Left renal cortex interstitium (tissue), 4 donors: ENCODE measurements at places on chromosomes 4 and X.

DNA sequence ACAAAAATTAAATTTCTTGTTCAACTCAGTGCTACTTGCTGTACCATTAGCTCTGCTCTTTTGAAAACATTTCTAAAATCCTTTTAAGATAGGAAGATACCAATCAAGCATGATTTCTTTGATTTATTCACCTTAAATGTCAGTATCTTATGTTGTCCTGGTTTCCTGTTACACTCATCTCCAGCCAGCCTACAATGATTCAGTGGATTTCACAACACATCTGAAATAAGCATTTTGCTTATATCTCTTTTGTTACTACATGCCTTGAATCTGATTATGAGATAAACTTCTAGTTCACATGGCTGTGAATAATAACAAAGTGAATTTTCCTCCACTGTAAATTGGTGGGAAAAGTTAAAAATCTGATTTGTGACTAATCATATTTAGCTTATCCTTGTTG, 112.5 kb upstream of the BMP3 start:
- DNase-seq, result no peak

GRCh38 chr4:99574530-99575324, at the start of gene MTTP:
Gene MTTP, plus strand, starts transcription at chr4:99574824. Its CDS starts 86 bp downstream, at chr4:99574910.
- no peak for DNase-seq

GRCh38 chr4:48766131-48766792, 13.8 kb downstream of the FRYL start:
- no peak for DNase-seq

DNA sequence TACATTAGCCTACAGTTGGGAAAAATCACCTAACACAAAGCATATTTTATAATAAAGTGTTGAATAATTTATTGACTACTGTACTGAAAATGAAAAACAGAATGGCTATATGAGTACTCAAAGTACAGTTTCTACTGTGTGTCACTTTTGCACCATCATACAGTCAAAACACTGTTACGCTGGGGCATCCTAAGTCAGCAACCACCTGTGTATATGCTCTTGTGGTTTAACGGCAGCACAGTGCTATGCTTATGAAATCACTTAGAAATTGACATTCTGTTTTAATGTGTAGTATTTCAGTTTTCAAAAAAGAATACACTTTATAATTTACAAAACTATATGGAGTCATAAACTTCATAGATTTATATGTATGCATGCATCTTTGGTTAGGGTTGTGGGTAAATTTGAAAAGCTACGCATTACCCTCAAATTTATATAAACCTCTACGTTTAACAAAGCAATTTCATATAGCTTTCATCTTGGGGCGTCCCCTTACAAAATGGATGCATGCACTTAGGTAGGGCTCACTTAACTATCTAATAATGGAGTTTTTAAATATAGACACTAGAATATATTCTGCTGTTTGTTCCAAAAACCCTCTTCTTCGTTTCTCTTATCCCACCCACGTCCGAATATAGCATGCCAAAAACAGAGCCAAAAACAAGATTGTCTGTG, 690 bp upstream of the NEIL3 start:
- no peak for DNase-seq

- no peak for DNase-seq
Measured at GRCh38 chrX:46072791-46073190, 472.4 kb downstream of the ZNF674 start.

- no peak for DNase-seq
Measured at GRCh38 chr4:186839122-186840037, 115.7 kb upstream of the FAT1 start.

- no peak for DNase-seq
Measured at GRCh38 chr4:186536285-186536684, 19.1 kb downstream of the MTNR1A start.

- no peak for DNase-seq
Measured at GRCh38 chr4:9999956-10000561, 21.2 kb downstream of the SLC2A9 start.

DNA sequence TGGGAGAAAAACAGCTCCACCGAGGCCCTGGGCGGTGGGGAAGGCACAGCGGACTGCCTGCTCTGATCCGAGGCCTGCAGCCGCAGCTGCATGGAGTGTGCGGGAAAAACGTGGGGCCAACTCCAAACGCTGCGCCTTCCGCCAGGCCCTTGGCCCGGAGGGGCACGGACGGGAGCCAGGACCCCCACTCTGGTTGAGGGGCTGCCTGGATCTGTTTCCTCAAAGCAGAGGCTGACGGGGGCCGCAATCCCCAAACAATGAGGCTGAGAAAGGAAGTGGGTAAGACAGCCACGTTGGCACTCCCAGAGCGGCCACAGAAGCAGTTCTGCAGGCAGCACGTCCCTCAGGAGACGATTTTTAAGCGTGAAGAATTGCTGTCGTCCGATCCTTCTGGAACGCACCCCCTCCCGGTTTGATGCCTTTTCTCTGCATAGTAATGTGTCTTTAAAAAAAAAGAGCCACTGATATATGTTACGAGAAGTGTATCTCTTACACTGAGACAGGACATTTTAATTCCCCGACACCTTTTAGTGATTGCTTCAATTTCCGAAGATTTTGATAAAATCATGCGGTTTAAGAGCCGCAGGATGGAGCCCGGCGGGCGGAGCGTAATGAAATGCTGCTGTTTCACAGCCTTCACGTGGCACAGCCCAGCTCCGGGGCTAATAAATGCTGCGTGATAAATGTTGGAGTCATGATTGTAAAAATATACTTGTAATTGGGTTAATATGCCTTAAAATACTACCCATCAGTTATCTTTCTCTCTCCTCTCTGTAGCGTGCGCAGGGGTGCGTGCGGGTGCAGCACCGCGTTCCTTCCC, 85.7 kb downstream of the FAM53A start:
- no peak for DNase-seq

GRCh38 chr4:111879539-111879938, 265.7 kb upstream of the FAM241A start:
- no peak for DNase-seq

DNA sequence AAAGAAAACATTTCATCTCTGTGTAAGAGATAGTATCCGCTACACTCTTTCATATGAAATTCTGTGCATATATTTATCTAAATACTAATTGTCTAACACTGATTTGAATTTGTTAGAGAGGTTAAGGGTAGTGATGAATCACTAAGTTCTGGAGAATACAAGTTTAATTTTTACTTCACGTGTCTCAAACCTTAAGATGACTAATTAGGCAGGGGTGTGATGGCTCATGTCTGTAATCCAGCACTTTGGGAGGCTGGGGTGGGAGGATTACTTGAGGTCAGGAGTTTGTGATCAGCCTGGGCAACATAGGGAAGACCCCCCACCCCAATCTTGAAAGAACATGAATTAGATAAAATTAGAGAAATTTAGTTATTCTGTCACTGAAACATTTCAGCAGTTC, 2241.9 kb downstream of the PCDH7 start:
- DNase-seq, result no peak

DNA sequence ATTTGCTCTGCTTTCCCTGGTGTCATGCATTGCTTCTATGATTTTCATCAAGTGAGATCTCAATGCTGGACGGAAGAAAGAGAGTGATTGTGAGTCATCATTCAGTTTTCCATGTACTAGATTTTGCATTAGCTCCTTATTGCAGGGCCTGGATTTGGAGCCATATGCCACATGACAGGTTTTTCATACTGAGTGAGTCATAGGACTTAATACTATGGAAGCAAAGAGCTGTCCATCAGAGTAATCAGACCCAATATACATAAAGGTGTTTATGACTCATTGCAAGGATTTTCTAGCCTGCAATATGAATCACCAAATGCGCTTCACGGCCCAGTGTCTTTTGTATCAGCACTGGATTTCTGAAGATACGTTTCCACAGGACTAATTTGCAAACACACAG, 11.2 kb upstream of the TFDP3 start:
- no peak for DNase-seq

- DNase-seq, result no peak
Measured at GRCh38 chr4:54281054-54281766, 52.1 kb downstream of the PDGFRA start.

- no peak for DNase-seq
Measured at GRCh38 chr4:110514889-110515479, 39.0 kb downstream of the ENPEP start.
